ENCODE measurements at places on chromosomes 11 and 22. TPM values are rescaled to one million over a fixed set of nuclear protein-coding genes. Genes with fewer than 3 reads are reported as not detected.

Gene PPP6R3
- total RNA-seq = 146 TPM

Gene TIMP3
- total RNA-seq = 148 TPM

- H3K4me3 ChIP-seq = no peak overlapping the region
- no peak for DNase-seq
- no peak overlapping the region for H3K27ac ChIP-seq
- no peaks in the 10 kb centered on the region for H3K27me3 ChIP-seq
- H3K4me1 ChIP-seq = no peaks in the 10 kb centered on the region
- H3K36me3 ChIP-seq = no peaks in the 10 kb centered on the region
These were observed 256.5 kb downstream of the CNTN5 start for GRCh38 chr11:99277281-99277680.

DNA sequence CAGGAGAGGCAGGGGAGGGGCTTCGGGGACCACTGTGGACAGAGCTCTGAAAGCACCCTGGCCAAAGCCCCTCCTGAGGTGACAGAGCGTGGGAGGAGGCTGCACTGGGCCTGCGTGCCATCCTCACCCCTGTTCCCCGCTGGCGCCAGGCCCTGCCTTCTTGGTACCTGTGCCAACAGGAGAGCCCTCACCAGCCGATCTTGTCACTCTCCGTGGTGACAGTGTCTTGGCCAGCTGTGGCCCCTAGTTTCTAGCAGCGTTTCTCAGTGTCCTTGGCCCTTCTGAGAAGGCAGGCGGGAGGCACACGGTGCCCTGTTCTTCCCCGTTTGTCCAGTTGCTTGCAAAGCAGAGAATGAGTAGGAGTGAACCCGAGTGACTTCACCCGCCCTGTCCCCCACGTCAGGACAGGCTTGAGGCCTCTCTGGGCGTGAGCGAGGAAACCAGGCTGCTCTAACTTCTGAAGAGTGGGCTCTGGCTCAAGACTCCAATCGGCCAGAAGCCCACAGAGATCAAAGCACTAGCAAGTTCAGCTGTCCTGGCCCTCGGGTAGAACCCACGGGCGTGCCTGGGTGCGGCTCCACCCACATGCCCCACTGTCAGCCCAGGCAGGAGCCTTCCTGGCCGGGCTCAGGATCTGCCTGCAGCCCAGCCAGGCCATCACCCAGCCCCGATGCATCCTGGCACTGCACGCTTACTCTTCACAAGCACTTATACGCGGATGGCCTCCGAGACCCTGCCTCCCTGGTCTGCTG lies 60.2 kb upstream of the EMID1 start:
- H3K27me3 ChIP-seq = no peaks in the 10 kb centered on the region
- no peak overlapping the region for H3K4me3 ChIP-seq
- no peaks in the 10 kb centered on the region for H3K36me3 ChIP-seq
- peak; percentile 30 for DNase-seq

GRCh38 chr11:16788141-16789062 lies 50.0 kb downstream of the C11orf58 start:
- DNase-seq = peak; percentile 67
- H3K4me1 ChIP-seq = no peaks in the 10 kb centered on the region
- H3K27ac ChIP-seq = no peak overlapping the region
- no peaks in the 10 kb centered on the region for H3K36me3 ChIP-seq

Gene DPP3
- 37.0 TPM for total RNA-seq

Gene ROM1
- total RNA-seq = 8.0 TPM

Gene RIN1
- total RNA-seq = 16.9 TPM

DNA sequence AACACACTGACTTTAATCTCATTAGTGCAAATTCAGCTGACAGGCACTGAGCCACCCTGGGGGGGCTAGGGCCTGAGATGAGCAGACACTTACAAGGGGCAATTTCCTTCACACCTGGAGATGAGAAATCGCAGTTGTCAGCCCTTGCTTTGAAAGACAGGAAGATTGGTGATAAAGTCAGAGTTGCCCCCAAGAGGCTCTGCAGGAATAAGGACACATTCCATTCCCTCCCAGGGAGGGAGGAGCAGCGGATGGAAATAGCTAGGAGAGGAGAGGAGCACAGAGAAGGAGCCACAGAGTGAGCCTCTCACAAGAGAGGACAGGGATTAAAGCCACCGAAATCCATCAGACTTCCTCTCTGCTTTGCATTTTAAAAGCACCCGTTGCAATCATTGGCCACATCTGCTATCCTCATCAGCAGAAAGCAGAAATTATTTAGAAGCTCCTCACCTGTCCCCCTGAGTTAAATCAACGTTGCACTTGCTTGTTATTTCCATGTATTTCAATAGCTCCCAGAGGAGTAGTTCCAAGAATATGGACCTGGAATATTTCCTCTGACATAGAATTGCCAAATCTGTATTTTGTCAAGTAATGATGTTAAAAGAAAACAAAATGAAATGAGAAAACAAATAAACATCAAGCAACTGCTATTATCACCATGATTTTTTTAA lies 213.7 kb downstream of the BARX2 start:
- no peaks in the 10 kb centered on the region for H3K27me3 ChIP-seq
- no peaks in the 10 kb centered on the region for H3K36me3 ChIP-seq
- no peak overlapping the region for H3K4me3 ChIP-seq
- DNase-seq = no peak
- H3K27ac ChIP-seq = no peak overlapping the region
- H3K4me1 ChIP-seq = no peaks in the 10 kb centered on the region

Gene ISX
- total RNA-seq = 0.14 TPM

DNA sequence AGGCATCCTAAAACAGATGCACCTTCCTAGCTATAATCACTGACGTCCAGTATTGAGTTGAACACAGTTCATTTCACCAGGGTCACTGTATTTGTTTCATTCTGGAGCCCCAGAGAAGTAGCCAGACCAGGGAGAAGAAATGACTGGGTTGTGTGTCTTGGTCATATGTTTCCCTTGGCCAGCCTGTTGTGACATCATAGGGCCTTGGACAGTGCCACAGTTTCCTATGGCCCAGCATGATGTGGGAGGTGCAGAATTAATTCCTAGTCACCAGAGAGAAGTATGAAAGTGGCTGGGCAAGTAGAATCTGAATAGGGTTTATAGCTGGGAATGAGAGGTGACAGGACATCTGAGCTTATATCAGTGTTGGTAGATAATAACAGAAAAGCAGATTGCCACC lies 84.0 kb upstream of the ZBED5 start:
- no peaks in the 10 kb centered on the region for H3K4me1 ChIP-seq
- no peak overlapping the region for H3K4me3 ChIP-seq
- H3K36me3 ChIP-seq = no peaks in the 10 kb centered on the region
- H3K27ac ChIP-seq = no peak overlapping the region
- DNase-seq = no peak

DNA sequence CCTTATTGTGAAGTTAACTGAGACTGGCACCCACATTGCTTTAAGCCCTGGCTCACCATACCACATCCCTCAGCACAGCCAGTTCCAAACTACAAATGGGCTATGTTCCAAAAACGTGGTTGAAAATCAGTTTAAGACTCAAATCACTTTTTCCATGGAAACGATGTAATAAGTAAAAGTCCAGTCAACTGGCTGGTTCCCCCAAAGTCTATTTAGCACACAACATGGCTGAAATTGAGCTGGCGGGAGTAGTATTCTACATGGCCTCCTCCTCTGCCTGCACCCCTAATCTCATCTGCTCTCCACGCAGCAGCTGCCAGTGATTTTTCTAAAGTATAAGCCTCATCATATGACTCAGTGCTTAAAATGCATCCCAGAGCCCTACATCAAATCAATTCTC lies 40.9 kb upstream of the BIRC3 start:
- H3K4me1 ChIP-seq = no peaks in the 10 kb centered on the region
- H3K36me3 ChIP-seq = no peaks in the 10 kb centered on the region
- H3K4me3 ChIP-seq = no peak overlapping the region
- no peaks in the 10 kb centered on the region for H3K27me3 ChIP-seq

DNA sequence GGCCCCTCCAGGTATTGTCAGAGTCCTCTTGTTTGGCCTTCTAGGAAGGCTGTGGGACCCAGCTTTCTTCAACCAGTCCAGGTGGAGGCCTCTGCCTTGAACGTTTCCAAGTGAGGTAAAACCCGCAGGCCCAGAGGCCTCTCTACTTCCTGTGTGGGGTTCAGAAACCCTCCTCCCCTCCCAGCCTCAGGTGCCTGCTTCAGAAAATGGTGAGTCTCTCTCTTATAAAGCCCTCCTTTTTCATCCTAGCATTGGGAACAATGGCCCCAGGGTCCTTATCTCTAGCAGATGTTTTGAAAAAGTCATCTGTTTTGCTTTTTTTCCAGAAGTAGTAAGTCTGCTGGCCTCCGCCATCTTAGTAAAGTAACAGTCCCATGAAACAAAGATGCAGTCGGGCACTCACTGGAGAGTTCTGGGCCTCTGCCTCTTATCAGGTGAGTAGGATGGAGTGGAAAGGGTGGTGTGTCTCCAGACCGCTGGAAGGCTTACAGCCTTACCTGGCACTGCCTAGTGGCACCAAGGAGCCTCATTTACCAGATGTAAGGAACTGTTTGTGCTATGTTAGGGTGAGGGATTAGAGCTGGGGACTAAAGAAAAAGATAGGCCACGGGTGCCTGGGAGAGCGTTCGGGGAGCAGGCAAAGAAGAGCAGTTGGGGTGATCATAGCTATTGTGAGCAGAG lies at the start of gene CD3E:
Gene CD3E (plus strand): TSS at position 163 of the 681 bp plus-strand sequence. CDS start 223 bp downstream, at position 386.
- no peaks in the 10 kb centered on the region for H3K4me1 ChIP-seq
- no peaks in the 10 kb centered on the region for H3K27me3 ChIP-seq
- no peak within 1 kb of the TSS for H3K27ac ChIP-seq
- DNase-seq = no peak
- no peak within 1 kb of the TSS for H3K4me3 ChIP-seq

DNA sequence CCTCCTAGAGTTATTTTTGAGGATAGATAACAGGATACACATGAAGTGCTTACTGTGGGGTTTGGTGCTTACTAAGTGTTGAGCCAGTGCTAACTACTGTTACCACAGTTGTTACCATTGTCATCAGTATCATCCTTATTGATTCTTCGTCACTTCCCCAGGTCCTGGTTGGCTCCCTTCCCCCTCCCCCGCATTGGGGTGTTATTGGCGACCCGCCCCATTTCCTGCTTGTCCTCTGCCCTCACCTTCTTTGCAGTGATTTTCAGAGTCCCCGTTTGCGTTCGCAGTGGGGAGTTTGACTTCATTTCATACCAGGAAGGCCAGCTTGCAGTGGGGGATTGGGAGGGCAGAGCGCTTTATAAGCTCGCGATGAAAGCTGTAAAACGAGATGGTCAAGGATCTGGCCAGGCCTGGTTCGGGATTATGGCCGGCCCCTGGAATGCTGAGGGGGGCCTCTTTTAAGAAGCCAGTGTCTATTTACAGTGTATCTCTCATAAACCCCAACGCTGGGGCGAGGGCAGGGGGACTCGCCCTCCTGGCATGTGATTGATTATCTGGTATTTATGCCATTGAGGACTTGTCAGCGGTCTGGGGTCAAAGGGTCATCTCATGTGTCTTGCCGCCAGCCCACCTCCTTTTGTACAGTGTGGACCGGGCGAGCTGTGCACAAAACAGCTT lies 84.6 kb upstream of the NNMT start:
- peaks cover 18% of the 10 kb centered on the region for H3K4me1 ChIP-seq
- H3K4me3 ChIP-seq = no peak overlapping the region
- DNase-seq = no peak
- no peaks in the 10 kb centered on the region for H3K36me3 ChIP-seq

Gene TSSK2
- total RNA-seq = 8.0 TPM

GRCh38 chr11:74208507-74208906 lies 37.4 kb downstream of the PPME1 start:
- no peaks in the 10 kb centered on the region for H3K36me3 ChIP-seq
- H3K27me3 ChIP-seq = no peaks in the 10 kb centered on the region

DNA sequence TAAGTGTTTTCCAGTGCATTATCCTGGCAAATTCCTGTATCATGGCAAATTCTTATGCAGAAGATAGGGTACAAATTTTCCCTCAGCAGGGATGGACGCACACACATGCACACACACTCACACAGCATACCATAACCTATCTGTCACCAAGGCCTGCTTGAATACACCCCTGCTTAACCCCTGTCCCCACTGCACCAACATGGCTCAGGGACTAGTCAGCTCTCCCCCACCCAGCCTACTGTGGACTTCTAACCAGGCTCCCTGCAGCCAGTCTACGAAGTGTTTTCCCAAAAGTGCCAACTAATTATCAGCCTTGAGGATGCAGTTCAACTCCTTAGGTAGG lies 63.1 kb downstream of the RAB30 start:
- no peak for DNase-seq
- H3K27me3 ChIP-seq = no peaks in the 10 kb centered on the region
- no peak overlapping the region for H3K4me3 ChIP-seq

GRCh38 chr22:29002603-29003002 lies 59.0 kb downstream of the C22orf31 start:
- H3K36me3 ChIP-seq = no peaks in the 10 kb centered on the region
- no peaks in the 10 kb centered on the region for H3K27me3 ChIP-seq
- no peak overlapping the region for H3K4me3 ChIP-seq
- peak overlapping the region; percentile 13 for H3K27ac ChIP-seq

GRCh38 chr11:18728658-18729057 lies 2.7 kb upstream of the IGSF22 start:
- no peaks in the 10 kb centered on the region for H3K4me1 ChIP-seq
- no peak for DNase-seq
- no peak overlapping the region for H3K27ac ChIP-seq
- H3K4me3 ChIP-seq = no peak overlapping the region
- H3K36me3 ChIP-seq = no peaks in the 10 kb centered on the region

DNA sequence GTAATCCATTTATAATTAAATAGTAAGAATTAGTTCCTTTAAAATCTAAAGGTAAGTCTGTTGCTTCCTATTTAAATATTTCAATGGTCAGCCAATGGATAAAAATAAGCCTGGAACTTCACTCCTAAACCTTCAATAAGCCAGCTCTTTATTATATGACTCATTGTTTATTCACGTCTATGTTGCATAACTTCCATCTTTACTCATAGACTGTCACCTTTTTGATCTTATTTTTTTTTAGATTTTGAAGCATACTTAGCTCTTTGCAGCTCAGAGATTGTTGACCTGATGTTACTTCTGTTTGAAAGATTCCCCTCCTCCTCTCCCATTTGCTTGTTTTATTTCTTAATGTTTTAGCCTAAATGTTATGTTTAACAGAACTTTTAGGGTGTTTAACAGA lies 1571.2 kb upstream of the RAG2 start:
- H3K4me1 ChIP-seq = no peaks in the 10 kb centered on the region
- H3K27ac ChIP-seq = no peak overlapping the region
- no peak overlapping the region for H3K4me3 ChIP-seq
- DNase-seq = no peak
- H3K36me3 ChIP-seq = no peaks in the 10 kb centered on the region

Gene AQP11
- 16.6 TPM for total RNA-seq

DNA sequence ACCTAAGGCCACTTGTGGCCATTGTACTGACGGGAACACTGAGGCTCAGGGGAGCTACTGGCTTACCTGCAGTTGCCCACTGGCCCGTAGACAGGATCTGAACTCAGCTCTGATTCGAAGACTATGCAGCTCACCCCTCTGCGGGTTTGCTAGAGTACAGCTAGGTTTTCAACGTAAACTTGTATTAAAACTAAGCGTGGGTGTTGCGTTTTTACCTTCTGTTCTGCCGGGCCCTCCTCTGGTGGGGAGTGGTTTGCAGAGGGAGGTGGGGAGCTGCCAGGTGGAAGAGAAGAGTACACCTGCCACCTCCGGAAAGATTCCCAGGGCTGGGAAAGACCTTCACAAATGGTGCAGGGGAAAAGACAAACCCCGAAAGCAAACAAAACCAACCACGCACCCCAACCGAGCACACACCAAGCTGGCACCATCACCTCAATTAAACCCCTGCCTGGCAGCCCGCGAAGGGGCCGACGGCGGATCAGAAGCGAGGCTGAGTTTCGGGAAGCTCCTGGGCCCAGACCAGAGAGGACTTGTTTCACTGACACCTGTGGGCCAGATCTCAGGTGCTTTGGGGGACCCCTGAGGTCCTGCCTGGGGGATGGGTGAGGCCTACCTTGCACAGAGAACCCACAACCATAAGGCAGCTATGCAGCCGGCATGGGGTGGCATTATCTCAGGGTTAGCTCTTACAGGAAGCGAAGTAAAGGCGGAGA lies 37.7 kb downstream of the SHISAL1 start:
- peaks cover 5% of the 10 kb centered on the region for H3K27me3 ChIP-seq
- H3K27ac ChIP-seq = no peak overlapping the region

Data from prostate gland (tissue), 2 donors.